ENCODE measurements at places on chromosomes 16 and 17.

DNA sequence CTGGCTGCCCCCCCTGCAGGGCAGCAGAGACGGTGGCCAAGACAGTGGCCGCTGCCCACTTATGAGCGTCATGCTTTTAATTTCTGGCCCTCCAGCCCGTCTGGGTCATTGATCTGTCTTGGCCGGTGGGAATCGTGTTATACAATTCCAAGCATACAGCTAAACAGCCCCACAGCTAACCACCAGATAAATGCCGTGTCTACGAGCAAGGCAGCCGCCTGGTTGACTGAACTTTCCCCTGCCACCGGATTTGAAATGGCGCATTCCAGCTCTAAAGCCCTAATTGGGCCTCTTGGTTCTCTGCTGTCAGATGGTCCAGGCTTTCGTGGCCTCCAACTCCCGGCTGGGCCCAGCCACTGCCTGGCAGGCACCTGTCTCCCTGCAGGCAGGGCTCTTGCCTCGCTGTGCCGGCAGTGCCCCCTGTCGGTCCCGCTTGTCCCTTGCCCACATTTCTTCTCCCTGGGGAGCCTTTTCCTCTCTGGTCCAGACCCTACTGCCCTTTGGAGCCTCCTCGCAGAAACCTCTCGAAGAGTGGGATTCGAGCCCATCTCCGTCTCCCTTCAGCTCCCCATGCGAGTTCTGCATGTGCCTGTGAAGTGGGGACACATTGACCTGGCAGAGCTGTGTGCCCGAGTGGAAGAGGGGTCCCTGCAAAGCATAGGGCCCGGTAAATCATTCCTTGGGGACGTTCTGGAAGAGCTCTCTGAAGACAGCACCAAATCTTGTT, 1.8 kb upstream of the RBFOX3 start:
- no peak for DNase-seq

GRCh38 chr16:13176711-13177110, 275.3 kb downstream of the SHISA9 start:
- no peak for DNase-seq

GRCh38 chr17:59315866-59316265, 15.6 kb upstream of the YPEL2 start:
- DNase-seq, result no peak

DNA sequence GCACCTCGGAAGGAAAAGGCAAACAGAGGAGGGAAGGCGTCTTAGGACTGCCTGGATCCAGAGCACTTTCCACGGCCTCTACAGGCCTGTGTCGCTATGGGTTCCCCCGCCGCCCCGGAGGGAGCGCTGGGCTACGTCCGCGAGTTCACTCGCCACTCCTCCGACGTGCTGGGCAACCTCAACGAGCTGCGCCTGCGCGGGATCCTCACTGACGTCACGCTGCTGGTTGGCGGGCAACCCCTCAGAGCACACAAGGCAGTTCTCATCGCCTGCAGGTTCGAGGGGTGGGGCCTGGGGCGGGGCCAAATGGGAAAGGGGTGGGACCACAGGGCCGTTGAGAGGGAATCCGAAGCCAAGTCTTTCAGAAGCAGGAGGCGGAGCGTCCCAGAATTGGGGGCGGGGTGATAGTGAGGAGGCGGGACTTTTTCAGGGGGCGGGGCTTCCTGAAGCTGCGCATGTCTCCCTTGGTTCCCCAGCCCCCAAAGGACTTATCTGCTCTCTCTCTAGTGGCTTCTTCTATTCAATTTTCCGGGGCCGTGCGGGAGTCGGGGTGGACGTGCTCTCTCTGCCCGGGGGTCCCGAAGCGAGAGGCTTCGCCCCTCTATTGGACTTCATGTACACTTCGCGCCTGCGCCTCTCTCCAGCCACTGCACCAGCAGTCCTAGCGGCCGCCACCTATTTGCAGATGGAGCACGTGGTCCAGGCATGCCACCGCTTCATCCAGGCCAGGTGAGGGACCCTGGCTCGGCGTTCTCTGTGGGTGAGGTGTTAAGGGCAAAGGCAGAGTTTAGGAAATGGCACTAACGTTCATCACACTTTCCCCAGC, 939 bp downstream of the BCL6B start:
- peak; percentile 21 for DNase-seq

- DNase-seq, result no peak
These were observed 10.5 kb upstream of the TSPOAP1 start for GRCh38 chr17:58338841-58339754.

GRCh38 chr16:69466547-69466946, 42.1 kb downstream of the CYB5B start:
- no peak for DNase-seq

DNA sequence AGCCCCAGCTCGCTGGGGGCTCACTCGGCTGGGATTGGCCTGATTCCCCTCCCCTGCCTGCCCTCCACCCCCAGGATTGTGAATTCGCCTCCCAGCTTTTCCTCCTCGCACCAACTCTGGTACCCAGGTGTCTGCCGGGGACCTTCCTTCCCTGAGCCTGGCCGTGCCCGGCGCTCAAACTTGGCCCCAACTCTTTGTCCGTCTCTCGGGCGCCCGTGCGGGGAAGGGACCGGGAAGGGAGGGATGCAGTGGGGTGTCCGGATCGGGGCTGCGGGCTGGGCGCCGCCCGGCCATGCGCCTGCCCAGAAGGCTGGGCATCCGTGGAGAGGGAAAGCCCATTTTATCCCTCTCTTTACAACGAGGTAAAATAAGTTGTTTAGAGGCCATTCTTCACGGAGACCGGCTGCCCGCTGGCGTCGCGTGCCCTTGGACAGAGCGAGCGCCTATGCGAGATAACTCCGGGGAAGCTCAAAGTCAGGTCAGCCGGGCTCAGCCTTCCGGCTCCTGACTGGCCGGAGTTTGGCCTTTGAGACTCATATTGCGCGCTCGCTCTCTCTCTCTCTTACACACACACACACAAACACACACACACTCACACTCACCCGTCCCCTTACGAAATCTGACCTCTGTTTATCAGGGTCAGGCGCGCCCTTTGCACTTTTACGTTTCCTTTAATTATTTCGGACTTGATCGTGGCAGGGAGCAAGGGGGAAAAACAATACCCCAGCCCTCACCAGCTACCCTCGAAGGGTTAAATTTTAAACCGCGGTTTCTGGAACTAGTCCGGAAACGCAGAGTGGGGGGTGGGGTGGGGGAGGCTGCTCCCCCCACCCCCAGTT, 774 bp upstream of the MAF start:
- no peak for DNase-seq
